ENCODE measurements at places on chromosomes 5 and 9.

GRCh38 chr5:123472150-123472924 lies 39.6 kb upstream of the CSNK1G3 start:
- no peak for DNase-seq

GRCh38 chr5:179267671-179268083 lies 77.6 kb downstream of the ADAMTS2 start:
- no peak for DNase-seq

DNA sequence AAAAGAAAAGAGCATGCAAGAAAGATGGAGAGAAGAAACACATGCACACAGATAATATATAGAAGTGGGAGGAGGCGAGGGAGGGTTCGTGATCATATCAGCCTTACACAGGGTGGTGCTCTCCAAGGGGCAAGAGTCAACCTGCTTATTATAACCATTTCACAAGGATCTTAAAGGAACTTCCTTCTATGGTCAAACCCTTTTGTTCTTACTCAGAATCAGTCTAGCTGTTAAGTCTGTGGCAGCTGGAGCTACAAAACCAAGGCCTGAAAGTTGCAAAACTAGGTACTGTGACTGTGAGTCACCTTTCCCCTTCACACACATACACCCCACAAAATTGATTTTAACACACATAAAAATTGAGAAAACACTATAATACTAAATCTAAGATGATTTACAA lies 18.5 kb upstream of the ERMP1 start:
- DNase-seq = no peak

DNA sequence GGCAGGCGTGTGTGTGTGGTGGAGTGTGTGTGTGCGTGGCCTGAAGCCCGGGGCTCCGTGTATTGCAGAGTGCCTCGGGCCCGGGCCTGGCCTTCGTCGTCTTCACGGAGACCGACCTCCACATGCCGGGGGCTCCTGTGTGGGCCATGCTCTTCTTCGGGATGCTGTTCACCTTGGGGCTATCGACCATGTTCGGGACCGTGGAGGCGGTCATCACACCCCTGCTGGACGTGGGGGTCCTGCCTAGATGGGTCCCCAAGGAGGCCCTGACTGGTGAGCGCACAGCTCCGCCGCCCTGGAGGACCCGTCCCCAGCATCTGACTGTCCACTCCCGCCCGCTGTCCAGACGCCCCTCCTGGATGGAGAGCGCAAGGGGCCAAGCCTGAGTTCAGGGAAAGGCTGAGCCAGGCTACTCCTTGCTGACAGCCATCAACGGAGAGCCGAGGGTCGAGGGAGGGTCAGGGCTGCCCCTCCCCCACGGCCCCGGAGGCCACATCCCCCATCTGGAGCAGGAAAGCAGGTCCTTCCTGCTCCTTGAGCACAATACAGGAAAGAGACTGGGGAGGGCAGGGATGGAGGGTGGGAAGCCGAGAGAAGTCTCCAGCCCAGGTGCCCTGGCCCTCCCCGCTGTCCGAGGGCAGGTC lies 18.4 kb downstream of the SLC6A18 start:
- no peak for DNase-seq

- no peak for DNase-seq
These were observed 22.1 kb upstream of the LRRC14B start for GRCh38 chr5:169071-169727.
